Activated CD4-positive, alpha-beta T cell treated with anti-CD3 and anti-CD28 coated beads for 48 hours (primary cell): ENCODE measurements at places on chromosomes 3 and 15.

GRCh38 chr3:169161011-169161410, 502.5 kb downstream of the MECOM start:
- no peak for DNase-seq

- no peak for DNase-seq
Observed at GRCh38 chr3:31705736-31706135, 173.0 kb downstream of the STT3B start.

DNA sequence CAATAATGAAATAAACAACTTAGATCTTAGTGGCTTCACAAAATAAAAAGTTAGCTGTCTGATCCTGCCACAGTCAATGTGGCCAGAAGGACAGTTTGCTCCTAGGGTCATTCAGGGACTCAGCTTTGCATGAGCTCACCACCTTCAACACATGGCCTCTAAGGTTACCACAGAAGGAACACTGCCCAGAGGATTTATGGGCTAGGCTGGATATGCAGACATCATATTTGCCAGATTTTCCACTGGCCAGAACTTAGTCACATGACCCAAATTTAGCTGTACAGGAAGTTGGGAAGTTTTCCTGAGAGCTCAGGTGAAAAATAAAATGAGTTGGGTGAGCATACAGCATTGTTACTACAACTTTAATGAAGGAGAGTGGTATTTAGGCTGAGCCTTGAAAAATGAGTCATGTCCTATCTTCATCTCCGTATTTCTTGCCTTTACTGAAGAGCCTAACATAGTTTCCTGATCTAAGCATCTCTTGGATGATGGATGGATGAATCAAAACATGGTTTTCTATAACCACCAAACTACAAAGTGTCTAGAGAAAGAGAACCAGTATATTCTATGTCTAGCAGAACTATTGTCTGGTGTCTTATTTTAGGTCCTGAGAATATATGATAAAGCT, 54.9 kb upstream of the TMEM108 start:
- DNase-seq: no peak

DNA sequence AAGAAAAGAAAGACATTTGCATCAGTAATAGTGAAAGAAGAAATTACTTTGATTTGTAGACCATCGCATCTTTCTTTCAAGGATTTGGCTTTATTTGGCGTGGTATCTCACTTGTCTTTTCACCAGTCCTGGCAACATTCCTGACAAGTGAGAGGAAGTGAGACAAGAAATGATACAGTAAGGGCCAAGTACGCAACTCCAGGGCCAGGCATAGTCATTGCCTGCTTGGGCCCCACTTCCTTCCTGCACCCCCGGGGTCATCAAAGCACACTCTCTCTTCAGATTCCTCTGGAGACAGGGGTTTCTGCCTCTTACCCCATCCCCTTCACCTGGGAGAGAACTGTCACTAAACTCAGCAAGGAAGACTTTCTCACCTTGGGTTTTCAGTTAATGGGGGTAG, 55.1 kb downstream of the CD47 start:
- DNase-seq: no peak

- DNase-seq: no peak
Observed at GRCh38 chr3:16183601-16184270, 9.3 kb downstream of the GALNT15 start.

DNA sequence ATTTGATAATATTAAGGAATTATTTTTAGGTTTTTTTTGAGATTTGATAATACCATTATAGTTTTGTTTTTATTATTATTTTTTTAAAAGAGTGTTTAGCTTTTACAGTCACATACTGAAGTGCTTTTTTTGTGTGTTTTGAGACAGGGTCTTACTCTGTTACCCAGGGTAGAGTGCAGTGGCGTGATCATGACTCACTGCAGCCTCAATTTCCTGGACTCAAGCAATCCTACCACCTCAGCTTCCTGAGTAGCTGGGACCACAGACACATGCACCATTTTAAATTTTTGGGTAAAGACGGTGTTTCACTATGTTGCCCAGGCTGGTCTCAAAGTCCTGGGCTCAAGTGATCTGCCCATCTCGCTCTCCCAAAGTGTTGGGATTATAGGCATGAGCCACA, 73.0 kb downstream of the SUMF1 start:
- peak; percentile 31 for DNase-seq

- DNase-seq: no peak
Observed at GRCh38 chr3:23055733-23056376, 147.3 kb upstream of the UBE2E2 start.

GRCh38 chr3:23991683-23992628, 46.9 kb downstream of the NR1D2 start:
- DNase-seq: no peak

GRCh38 chr15:44516436-44516835, 20.5 kb upstream of the EIF3J start:
- no peak for DNase-seq

DNA sequence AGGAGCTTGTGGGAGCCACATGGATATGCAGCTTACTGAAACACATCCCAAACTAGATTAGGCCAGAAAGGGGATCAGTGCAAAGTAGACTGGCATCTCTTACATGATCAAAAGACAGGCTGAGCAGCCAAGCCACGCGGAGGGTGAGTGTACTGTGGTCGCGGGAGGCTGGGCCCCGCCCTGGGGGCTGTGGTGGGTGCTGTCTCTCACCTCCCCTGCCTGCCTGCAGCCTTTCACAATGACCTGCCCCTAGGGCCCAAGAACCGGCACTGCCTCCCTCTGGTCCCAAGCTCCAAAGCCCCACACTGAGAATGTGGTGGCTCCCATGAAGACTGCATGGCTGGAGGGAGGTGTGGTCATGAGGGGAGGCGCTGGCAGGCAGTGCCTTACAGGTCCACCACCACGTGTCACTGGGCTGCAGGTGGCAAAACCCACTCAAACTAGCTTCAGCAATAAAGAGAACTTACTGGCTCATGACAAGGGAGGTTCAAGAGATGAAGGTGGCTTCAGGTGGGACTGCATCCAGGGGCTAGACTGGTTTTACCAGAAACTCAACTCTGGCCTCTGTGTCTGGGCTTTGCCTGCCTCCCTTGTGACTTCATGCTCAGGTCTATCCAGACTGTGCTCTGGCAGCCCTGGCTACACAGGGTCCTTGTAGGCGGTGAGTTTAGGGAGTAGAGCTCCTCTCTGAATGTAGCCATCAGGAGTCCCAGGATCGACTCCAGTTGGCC, 27.4 kb upstream of the PLXND1 start:
- no peak for DNase-seq

GRCh38 chr3:112382543-112383160, 49.7 kb downstream of the CD200 start:
- peak; percentile 43 for DNase-seq

DNA sequence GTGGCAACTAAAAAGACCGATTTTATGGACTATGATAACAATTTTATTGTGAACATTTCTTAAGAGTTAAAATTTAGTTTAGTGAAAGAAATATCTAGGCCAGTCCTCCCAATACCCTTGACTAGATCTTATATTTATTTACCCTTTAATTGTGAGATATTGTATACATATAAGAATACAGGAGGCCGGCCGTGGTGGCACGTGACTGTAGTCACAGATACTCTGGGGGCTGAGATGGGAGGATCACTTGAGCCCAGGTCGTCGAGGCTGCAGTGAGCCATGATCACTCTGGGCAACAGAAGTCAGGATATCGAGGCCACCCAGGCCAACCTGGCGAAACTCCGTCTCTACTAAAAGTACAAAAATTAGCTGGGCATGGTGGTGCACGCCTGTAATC, 756 bp upstream of the RMDN3 start:
- no peak for DNase-seq

- no peak for DNase-seq
Observed at GRCh38 chr15:98799461-98800390, 151.4 kb downstream of the IGF1R start.

GRCh38 chr3:150490277-150490986, 55.9 kb downstream of the SERP1 start:
- DNase-seq: no peak
